SJSA1 (cell line): ENCODE measurements at places on chromosomes 3 and 15. TPM values are rescaled to one million over a fixed set of nuclear protein-coding genes. Genes with fewer than 3 reads are reported as not detected.

DNA sequence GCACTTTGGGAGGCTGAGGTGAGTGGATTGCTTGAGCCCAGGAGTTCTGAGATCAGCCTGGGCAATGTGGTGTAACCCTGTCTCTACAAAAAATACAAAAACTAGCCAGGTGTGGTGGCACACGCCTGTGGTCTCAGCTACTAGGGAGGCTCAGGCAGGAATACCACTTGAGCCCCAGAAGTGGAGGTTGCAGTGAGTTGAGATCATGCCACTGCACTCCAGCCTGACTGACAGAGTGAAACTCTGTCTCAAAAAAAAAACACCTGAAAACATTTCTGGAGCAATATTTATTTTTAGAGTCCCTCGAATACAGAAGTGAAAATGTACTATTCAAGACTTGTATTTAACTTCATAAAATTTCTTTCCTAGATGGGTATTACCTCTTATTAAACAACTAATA lies 4.6 kb downstream of the SPCS1 start:
- H3K4me1 ChIP-seq, result 0 out of 2 replicates have a peak, but pooled peaks cover 3% of the 10 kb centered on the region
- no peak overlapping the region for H3K27ac ChIP-seq
- no peak for DNase-seq
- peaks cover 34% of the 10 kb centered on the region for H3K36me3 ChIP-seq
- no peak overlapping the region for H3K4me3 ChIP-seq
- H3K27me3 ChIP-seq, result no peaks in the 10 kb centered on the region

Gene ZNF385D
- not detected in 2 replicates for total RNA-seq

- H3K27me3 ChIP-seq, result no peaks in the 10 kb centered on the region
- DNase-seq, result no peak
- no peaks in the 10 kb centered on the region for H3K4me1 ChIP-seq
- no peak overlapping the region for H3K27ac ChIP-seq
- no peak overlapping the region for H3K4me3 ChIP-seq
Measured at GRCh38 chr3:138461896-138462295, 27.5 kb downstream of the ESYT3 start.

Gene OR5H1
- total RNA-seq, result not detected in 2 replicates

- no peaks in the 10 kb centered on the region for H3K36me3 ChIP-seq
- DNase-seq, result peak; percentile 52
- peaks cover 23% of the 10 kb centered on the region for H3K4me1 ChIP-seq
- H3K4me3 ChIP-seq, result peak within 1 kb of the TSS; percentile 77
- peak within 1 kb of the TSS; percentile 54 for H3K27ac ChIP-seq
Measured at GRCh38 chr3:33218446-33219174, at the start of gene SUSD5. Gene SUSD5, minus strand, starts transcription at chr3:33218810. Its CDS starts 13 bp downstream, at chr3:33218797.

DNA sequence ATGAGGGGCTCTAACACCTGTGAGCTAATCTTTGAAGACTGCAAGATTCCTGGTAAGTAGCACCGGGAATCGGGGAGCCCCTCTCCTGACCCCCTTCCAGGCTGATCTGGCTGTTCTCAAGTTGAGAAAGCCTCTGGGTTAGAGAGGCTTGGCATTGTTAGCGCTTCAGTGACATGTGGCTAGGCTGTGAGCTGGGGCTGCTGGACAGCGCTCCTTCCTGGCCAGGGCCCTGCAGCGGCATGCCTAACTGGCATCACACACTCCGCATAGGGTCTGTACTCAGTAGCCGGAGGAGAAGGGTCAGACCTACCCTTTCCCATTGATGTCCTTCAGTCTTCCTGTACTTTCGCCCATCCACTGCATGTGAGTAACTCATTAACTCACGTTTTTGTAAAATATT lies 7.4 kb downstream of the IVD start:
- no peak overlapping the region for H3K27ac ChIP-seq
- H3K4me3 ChIP-seq, result no peak overlapping the region
- no peaks in the 10 kb centered on the region for H3K27me3 ChIP-seq
- H3K36me3 ChIP-seq, result peaks cover 83% of the 10 kb centered on the region
- no peaks in the 10 kb centered on the region for H3K4me1 ChIP-seq
- no peak for DNase-seq

DNA sequence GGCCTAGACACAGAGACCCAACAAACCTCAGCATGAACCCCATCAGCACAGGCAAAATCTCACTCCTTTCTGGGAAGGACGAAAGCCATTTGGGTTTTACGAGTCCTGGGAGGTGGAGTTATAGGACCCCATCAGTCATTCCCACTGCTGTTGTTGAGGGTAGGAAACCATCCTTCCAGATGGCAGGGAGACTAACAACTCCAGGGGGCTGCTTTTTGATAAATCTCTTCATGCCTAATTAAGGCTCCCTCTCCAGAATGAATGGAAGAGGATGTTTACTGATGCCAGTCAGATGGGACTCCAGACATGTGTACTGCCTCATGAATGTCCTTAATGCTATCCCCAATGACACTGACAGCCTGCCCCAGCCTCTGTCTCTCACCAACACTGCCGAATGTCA lies 75.3 kb downstream of the ST8SIA2 start:
- H3K36me3 ChIP-seq, result peaks cover 10% of the 10 kb centered on the region; the same call in 1 of the 2 replicates
- H3K4me3 ChIP-seq, result no peak overlapping the region
- no peak overlapping the region for H3K27ac ChIP-seq

Gene SGO1
- total RNA-seq, result 11.7 and 22.5 TPM in 2 replicates

- H3K27ac ChIP-seq, result no peak overlapping the region
- H3K4me3 ChIP-seq, result no peak overlapping the region
- no peaks in the 10 kb centered on the region for H3K27me3 ChIP-seq
- no peaks in the 10 kb centered on the region for H3K36me3 ChIP-seq
- no peaks in the 10 kb centered on the region for H3K4me1 ChIP-seq
- no peak for DNase-seq
Measured at GRCh38 chr3:3714572-3714971, 84.7 kb upstream of the LRRN1 start.

GRCh38 chr15:71085809-71086208 lies 29.5 kb upstream of the THSD4 start:
- DNase-seq, result no peak
- no peak overlapping the region for H3K27ac ChIP-seq
- no peaks in the 10 kb centered on the region for H3K27me3 ChIP-seq
- H3K36me3 ChIP-seq, result no peaks in the 10 kb centered on the region

Gene GPR149
- not detected in 2 replicates for total RNA-seq

DNA sequence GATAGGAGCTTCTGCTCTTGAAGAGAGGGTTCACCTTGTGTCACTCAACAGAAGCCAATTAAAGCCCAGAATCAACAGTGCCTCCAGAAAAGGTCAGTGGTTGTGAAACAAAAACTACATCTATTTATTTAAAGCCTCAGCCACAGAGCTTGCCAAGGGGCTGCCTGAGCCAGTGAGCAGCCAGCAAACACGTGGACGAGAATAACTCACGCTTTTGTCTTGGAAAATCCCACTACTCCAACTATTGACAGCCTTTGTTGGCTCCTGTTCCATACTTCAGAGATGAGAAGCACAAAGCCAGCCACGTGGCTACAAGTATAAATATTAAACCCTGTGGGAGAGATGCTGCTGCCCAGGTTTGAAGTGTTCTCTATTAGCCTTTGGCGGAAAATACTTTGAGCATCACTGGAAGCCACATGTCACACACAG lies 10.3 kb downstream of the GPR156 start:
- H3K4me3 ChIP-seq, result no peak overlapping the region
- peaks cover 3% of the 10 kb centered on the region; the same call in 1 of the 2 replicates for H3K4me1 ChIP-seq
- peaks cover 12% of the 10 kb centered on the region; the same call in 1 of the 2 replicates for H3K27me3 ChIP-seq

GRCh38 chr15:91227117-91227516 lies 127.1 kb downstream of the SV2B start:
- no peak for DNase-seq
- H3K36me3 ChIP-seq, result no peaks in the 10 kb centered on the region
- no peaks in the 10 kb centered on the region; the same call in 1 of the 2 replicates for H3K27me3 ChIP-seq
- H3K4me3 ChIP-seq, result no peak overlapping the region
- H3K27ac ChIP-seq, result no peak overlapping the region

DNA sequence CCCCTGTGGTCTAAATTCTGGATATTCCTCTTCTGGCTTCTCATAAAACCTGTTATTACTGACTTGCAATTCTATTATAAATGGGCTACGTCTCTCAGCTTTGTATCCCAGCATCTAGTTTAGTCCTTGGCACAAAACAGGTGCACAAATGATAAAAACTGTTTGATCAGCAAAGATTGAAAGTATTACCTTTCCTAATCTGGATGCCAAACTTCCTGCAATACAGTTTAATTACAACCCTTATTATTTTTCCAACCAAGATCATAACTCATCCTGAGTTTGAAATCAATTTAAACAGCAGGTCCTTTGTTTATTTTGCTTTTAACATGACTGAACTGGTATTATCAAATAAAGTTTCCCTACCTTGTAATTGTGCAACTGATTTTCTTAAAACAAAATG lies 132.6 kb downstream of the ATP1B3 start:
- H3K36me3 ChIP-seq, result no peaks in the 10 kb centered on the region
- no peak for DNase-seq
- H3K27ac ChIP-seq, result no peak overlapping the region
- H3K4me3 ChIP-seq, result no peak overlapping the region
- H3K27me3 ChIP-seq, result no peaks in the 10 kb centered on the region
- no peaks in the 10 kb centered on the region for H3K4me1 ChIP-seq

Gene ERC2
- total RNA-seq, result 0.13 and 0.81 TPM in 2 replicates

DNA sequence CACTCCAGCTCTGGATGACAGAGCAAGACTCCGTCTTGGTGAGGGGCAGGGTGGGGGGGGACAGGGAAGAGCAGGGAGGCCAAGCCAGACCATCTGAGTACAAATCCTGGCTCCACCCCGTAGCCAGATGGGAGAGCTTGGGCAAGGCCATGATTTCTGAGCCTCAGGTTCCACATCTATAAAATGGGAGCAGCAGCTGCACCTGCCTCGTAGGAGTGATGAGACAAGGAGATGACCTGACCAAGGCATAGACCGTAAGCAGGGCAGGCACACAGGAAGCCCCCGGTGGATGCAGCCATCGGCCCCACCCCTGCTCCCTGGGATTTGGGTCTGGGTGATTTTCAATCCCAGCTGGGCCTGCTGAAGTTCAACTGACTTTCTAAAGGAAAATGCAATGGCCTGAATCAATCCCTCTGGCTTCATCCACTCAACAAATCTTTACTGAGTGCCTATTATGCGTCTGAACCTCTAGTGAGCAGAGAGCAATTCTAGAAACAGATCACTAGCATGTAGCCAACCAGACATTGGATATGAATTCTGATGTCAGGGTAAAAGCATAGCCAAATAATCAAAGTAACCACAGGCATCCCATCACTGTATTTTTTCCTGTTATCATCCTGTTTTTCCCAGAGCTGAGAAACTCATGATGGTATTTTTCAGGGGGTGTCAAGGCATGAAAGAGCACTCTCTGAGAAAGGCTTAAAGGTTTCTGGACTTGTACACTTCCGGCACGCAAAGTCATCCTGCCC lies 141.2 kb downstream of the NUP210 start:
- no peaks in the 10 kb centered on the region for H3K36me3 ChIP-seq
- H3K27me3 ChIP-seq, result peaks cover 11% of the 10 kb centered on the region; the same call in 1 of the 2 replicates
- no peak overlapping the region for H3K4me3 ChIP-seq
- no peak for DNase-seq
- no peak overlapping the region for H3K27ac ChIP-seq

GRCh38 chr3:66933233-66933632 lies 64.9 kb upstream of the KBTBD8 start:
- no peak overlapping the region for H3K27ac ChIP-seq
- H3K36me3 ChIP-seq, result no peaks in the 10 kb centered on the region
- H3K27me3 ChIP-seq, result 0 out of 2 replicates have a peak, but pooled peaks cover 5% of the 10 kb centered on the region
- H3K4me3 ChIP-seq, result no peak overlapping the region
- no peak for DNase-seq
- H3K4me1 ChIP-seq, result no peaks in the 10 kb centered on the region

- no peaks in the 10 kb centered on the region for H3K27me3 ChIP-seq
- no peaks in the 10 kb centered on the region for H3K36me3 ChIP-seq
- no peak overlapping the region for H3K4me3 ChIP-seq
- DNase-seq, result peak; percentile 1
Measured at GRCh38 chr3:175260145-175260794, 401.1 kb downstream of the NAALADL2 start.

DNA sequence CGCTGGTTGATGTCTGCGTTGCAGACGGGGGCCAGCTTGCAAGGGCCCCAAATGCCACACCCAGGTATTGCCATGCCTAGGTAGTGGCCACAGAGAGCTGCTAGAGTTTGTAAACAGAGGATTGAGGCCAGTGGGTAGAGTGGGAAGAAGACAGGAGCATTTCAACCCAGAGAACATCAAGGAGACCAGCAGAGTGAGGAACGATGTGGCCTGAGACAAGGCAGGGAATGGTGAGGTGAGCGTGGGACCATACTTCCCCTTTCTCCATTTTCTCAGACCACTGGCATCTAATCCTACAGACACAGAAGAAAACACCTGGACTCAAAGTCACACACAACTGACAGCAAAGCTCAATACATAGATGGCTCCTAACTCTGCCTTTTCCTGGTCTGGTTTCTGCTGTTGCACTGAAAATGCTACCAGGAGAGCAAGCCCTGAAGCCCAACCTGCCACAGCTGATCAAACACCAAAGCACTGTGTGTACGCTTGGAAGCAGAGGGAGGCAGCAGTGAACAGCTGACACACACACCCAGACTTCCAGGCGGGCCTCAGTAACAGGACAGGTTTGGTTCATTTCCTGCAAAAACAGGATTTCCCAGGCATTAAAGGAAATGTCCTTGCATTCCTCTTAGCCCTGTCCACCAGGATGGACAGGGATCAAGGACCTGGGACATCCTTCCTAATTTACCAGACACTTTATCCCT lies 1.6 kb downstream of the FAM174B start:
- H3K27me3 ChIP-seq, result peaks cover 32% of the 10 kb centered on the region
- H3K4me1 ChIP-seq, result 0 out of 2 replicates have a peak, but pooled peaks cover 5% of the 10 kb centered on the region
- no peaks in the 10 kb centered on the region for H3K36me3 ChIP-seq
- no peak overlapping the region for H3K27ac ChIP-seq

Gene THBS1
- 332 and 499 TPM in 2 replicates for total RNA-seq

GRCh38 chr3:162721736-162722135 lies 1225.1 kb downstream of the OTOL1 start:
- no peaks in the 10 kb centered on the region for H3K27me3 ChIP-seq
- no peak for DNase-seq

DNA sequence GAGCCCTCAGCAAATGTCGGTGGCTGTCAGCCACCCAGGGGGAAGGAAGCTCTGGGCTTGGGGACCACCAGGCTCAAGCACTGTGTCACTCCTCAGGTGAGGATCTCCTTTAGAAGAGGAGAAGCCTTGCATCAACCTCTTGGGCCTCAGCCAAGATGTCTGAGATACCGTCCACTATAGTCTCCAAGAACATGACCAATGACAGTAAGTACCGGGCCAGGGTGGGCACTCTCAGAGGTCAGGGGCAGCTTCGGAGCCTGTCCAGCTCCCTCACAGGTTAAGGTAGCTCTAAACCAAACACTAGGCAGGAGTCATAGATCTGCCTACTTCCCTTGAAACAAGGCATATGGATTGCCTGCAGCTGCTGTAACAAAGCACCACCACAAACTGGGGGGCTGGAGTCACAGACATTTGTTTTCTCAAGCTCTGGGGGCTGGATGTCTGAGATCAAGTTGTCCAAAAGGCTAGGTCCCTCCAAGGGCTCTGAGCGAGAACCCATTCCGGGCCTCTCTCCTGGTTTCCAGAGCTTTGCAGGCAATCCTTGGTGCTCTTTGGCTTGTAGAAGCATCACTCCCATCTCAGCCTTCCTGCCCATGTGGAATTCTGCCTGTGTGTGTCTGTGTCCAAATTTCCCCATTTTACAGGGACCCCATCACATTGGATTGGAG lies 1.3 kb downstream of the CFAP100 start:
- no peaks in the 10 kb centered on the region for H3K36me3 ChIP-seq
- no peak for DNase-seq
- H3K4me3 ChIP-seq, result no peak overlapping the region
- peaks cover 18% of the 10 kb centered on the region; the same call in 1 of the 2 replicates for H3K27me3 ChIP-seq
- no peaks in the 10 kb centered on the region for H3K4me1 ChIP-seq

- no peaks in the 10 kb centered on the region for H3K36me3 ChIP-seq
- no peak overlapping the region for H3K27ac ChIP-seq
- no peaks in the 10 kb centered on the region for H3K27me3 ChIP-seq
- H3K4me3 ChIP-seq, result no peak overlapping the region
- no peak for DNase-seq
Measured at GRCh38 chr3:130384476-130385025, 39.1 kb downstream of the COL6A5 start.

Gene BCHE
- total RNA-seq, result not detected in 2 replicates
